GM18507 (cell line): ENCODE measurements at places on chromosomes 6 and 20.

DNA sequence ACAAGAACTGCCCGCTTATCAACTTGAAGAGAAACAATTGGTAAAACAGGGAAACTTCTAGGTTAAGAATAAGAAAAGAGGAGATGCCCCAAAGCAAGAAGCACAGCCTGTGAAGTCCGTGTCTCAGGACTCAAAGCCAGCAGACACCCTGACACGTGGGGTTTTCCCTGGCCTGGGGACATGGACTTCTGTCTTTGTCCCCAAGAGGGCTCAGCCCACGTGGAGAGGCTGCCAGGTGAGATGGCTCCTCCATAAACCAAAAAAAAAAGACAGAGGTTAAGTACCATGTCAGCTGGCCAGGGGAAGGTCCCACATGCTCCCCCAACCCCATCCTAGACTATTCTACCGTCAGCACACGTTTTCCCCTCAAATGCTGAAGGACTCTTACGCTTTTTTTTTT lies 9.9 kb downstream of the SERPINB6 start:
- no peak for DNase-seq

DNA sequence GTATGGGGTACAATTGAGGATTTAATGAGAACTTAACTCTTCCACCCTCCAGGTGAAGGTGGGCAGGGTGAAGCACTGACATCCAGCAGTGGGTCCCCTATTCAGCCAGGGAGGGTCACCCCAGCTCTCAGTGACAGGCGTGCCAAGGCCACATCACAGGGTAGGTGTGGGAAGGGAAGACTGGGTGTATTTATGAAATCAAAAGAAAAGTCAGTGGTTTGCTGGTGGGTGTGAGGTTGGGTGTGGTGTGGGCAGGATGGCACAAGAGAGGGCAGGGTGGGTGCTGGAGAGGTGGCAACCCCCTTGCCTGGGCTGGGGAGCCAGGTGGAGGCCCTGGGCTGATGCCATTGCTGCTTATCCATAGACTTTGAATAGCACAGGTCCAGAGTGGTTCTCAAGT lies 16.6 kb downstream of the SYNDIG1 start:
- DNase-seq = no peak

- DNase-seq = no peak
Measured at GRCh38 chr6:81293896-81294295, 458.6 kb downstream of the TENT5A start.

DNA sequence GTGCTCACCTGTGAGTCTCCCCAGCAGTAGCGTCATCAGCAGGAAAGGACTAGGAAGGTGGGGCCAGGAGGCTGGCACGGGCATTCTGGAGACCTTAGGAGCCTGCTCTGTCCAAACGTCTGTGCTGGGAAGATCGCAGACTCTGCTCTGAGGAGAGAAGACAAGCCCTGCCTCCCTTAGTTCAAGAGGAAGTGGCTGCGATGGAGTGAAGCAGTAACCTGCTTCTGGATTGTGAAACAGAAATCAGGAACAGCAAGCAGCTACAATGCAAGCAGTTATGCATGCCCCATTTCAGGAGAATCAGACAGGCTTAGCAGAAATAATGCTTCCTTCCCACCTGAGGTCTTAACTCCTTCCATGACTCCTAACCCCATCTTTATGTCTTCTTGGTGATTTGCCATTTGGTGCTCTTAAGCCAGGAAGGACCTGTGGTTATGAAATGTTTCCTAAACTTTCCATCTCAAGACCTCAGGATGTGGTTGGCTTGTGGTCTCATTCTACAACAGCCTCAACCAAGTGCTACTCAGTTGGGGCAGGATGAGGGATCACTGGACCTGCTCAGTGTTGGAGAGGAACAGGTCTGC lies at the start of gene SIRPB1:
SIRPB1 (minus strand) TSS at position 149 of the 584 bp plus-strand sequence; CDS start at position 84, 65 bp downstream.
- DNase-seq = no peak

- DNase-seq = peak; percentile 37
Measured at GRCh38 chr6:36241728-36242127, 28.1 kb upstream of the PNPLA1 start.

DNA sequence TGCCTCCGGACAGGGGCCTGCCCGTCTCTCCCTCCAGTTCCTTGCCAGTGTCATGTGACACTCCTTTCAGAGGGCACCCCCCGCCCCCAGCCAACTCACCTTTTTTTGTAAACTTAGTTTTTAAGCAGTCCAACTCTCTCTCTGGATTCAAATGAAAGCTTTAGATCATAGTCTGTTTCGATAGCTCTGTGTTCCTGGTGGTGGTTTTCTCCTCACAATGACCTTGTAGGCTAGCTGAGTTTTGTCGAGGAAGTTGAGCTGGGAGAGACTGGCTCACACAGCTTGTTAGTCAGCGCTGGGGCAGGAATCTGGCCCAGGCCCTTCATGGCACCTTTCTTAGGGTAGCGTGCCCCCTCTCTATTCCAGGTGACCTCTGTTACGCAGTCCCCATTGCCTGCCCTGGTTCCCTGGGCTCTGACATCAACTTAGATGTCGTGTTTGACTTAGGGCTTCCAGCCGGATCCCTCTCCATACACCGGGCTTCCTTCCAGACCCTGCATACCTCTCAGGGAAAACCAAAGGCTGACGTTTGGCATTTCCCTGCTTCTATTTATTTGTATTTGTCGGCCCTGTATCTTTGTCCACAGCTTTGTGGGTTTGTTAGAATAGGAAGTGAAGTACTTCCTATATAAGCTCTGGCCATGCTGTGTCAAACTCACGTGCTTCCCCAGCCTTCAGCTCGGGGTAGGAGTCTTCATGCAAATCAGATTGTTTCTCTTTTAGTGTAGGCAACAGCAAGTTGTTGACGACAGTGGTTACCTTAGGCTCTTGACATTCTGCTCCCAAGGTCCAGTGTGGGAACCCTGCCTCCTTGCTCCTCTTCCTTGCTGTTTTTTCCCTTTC lies 12.7 kb downstream of the IGF2R start:
- no peak for DNase-seq

DNA sequence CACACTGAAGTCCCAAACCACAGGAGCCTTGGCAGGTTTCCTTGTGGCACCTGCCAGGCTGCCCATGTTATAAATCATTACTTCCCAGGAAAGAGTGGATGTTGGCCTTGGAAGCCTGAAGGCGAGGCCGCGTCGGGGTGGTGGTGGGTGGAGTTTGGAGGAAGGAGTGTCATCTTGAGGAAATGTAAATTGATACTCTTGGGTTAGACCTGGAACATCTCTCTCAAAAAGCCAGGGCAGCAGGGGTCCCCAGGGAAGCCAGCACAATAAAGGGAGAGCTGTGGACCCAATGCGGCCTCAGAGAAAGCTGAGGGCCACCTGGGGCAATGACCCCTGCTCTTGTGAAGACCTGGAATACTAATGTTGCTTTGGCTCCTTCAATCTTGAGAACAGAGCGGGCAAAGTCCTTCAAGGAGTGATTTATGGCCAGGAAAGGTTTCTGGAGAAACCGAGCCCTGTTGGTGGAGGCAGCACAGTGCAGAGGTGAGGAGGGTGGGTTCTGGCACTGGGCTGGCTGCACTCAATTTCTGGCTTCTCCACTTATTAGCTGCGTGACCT lies 26.3 kb upstream of the TRAF3IP2 start:
- DNase-seq = no peak

GRCh38 chr6:13398069-13398381 lies 69.7 kb upstream of the TBC1D7 start:
- DNase-seq = no peak

DNA sequence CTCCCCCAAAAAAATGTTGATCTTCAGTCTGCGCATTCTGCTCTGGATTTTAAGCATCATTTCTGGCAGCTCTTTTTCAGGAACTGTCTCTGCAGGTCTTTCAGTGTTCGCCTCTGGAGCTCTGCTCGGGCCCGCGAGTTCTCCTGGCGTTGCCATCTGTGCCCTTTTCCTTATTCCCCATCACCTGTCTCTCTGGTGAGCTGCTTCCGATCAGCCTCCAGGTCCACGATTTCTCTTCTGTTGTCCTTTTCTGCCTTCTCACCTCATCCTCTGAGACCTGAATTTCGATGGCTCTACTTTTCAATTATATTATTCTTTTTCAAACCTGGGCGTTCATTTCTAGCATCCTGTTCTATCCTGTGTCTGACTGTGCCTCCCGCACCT lies 590 bp upstream of the MAP1LC3A start:
- DNase-seq = no peak

GRCh38 chr6:8825726-8826125 lies 390.4 kb upstream of the SLC35B3 start:
- DNase-seq = no peak

DNA sequence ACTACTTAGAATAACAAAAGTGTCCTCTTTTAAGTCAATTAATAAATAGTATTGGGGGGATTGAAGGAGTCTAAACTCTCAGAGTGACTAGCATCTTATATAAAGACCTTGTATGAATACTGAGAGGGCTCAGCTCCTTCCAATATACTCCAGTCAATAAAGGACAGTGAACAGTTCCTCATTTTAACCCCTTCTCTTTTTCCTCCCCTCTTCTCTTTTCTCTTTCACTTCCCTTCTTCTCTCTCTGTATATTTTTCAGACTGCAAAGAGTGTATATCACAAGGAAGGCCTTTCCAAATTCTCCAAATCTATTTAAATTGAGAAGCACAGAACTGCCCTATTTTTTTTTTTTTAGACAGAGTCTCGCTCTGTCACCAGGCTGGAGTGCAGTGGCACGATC lies 99.5 kb downstream of the CD164 start:
- DNase-seq = no peak

DNA sequence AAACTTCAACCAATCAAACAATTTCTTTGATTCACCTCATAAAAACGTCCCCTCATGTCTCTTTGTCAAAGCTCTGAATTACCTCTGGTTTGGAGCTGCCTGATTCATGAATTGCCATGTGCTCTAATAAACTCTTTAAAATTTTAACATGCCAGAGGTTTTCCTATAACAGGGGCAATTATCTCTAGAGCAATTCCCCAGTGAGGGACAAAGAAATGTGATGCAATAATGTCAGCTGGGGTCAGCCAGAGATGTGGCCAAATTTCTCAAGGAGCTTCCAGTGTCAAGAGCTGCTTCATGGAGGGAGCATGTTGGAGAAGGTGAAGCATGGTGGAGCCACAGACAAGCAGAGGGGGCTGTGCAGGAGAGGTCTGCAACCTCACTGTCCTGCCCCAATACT lies 38.7 kb upstream of the RFPL4B start:
- no peak for DNase-seq

GRCh38 chr6:139695361-139695760 lies 320.9 kb upstream of the CITED2 start:
- no peak for DNase-seq

GRCh38 chr20:32565735-32566032 lies 19.4 kb downstream of the NOL4L start:
- DNase-seq = no peak

GRCh38 chr6:95768539-95768938 lies 191.2 kb downstream of the MANEA start:
- no peak for DNase-seq

GRCh38 chr6:52536424-52536916 lies 40.4 kb downstream of the TRAM2 start:
- DNase-seq = no peak

DNA sequence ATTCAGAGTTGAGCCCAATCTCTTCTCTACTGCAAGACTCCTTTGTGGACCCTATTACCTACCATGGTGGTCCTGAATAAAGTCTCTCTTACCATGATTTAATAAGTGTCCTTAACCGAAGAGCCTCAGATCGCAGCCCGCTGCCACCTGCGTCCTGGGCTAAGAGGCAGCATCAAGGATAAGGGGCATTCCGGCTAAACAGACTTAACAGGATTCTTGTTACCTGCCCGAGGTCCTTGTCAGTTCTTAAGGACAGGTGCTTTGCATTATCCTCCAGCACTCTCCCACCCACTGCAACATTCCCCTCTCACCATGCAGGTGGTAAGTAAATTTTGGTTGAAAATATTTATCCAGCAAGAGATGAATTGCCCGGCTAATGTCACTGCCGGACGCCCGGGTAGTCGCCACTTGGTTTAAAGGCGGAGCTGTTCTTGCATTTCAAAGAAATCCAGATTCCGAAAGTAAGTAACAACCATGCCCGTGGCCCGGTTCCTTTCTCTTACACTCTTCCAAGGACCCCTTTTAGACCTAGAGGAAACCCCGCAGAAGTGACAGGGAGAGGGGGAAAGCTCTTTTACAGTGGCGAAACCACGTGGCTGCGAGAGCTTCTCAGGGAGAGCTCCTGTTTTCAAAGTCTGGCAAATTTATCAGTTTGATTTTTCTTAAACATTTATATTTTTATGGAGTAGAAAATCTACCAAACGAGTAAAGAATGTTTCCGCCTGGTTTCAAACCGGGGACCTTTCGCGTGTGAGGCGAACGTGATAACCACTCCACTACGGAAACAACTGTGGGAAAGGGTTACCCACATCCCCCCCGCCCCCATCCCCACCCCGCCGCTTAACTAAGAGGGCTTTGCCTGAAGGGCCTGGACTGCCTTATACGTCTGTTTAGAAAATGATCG lies 41.9 kb upstream of the PRSS16 start:
- DNase-seq = no peak

DNA sequence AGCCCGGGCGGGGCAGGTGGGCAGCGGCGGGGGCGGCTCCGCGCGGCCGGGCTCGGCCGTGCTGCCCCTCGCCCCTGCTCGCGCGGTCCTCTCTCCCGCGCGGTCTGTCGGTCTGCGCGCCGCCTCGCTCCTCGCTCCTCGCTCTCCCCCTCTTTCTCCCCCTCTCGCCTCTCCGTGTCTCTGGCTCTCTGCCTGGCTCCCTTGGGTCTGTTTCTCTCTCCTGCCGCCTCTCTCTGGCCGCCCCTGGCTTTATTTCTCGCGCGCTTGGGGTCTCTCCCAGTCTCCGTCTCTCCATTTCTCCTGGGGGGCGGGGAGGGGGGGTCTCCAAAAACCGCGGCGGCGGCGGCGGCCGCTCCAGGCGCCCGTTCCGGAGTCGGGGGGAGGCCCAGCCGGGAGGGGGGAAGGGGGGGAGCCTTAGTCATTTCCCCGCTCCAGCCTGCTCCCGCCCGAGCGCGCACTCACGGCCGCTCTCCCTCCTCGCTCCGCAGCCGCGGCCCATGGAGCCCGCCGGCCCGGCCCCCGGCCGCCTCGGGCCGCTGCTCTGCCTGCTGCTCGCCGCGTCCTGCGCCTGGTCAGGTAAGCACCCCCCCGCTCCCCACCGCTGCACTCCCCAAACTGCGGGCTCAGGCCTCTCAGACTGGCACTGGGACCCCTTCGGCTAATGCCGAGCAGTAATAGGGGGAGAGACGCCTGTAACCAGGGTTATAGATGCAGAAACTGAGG lies at the start of gene SIRPA:
SIRPA (plus strand) TSS at position 457 of the 723 bp plus-strand sequence; CDS start at position 498, 41 bp downstream.
- no peak for DNase-seq

DNA sequence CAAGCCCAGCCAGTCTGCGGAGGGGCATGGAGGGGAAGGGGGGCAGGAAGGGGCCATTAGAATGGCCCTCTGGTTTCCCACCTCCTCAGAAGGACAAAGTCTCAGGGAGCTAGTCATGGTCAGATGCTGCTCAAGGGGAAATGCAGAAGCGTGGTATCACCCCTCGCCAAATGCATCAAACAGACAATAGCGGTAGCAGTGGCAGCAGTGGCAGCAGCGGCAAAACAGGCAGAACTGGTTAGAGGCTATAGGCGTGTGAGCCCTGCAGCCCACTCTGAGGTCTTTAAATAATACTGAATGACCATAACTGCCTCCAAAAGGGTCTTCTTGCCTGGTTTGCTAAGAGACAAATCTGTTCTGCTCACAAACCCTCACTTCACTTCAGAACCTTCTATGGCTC lies 186.7 kb downstream of the TFAP2C start:
- no peak for DNase-seq

DNA sequence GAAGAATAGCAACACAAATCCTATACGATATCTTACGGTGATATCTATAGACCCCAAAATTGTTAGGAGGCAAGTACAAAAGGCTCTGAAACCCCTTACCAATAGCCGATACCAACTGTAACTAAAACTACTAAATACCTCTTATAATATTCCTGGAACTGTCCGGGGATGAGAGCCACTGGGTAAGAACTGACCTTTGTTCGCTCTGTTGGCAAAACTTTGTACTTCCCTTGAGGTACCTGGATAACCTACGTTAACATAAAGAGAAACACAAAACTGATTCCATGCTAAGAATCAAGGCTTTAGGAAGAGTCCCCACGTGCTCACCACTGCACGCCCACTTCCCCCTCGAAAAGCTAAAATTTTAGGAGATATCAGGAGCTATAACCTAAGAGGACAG lies 9.7 kb downstream of the PHF10 start:
- DNase-seq = no peak
